ENCODE measurements at places on chromosomes 4 and X.

DNA sequence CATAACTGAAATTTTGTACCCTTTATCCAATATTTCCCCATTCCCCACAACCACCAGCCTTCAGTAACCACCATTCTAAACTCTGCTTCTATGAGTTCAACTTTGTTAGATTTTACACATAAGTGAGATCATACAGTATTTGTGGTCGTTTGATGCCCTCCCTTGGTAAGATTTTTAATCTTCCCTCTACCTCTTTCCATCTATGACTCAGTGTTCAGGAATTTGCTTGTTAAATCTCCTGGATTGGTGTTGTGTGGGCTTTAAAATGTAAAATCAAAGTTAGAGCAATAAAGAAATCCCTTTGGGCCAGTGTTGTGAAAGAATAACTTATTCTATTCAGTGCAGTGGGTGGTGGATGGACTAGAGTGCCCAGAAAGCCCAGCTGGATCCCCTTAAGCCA, 37.4 kb downstream of the SLC16A2 start:
- no peak for DNase-seq

DNA sequence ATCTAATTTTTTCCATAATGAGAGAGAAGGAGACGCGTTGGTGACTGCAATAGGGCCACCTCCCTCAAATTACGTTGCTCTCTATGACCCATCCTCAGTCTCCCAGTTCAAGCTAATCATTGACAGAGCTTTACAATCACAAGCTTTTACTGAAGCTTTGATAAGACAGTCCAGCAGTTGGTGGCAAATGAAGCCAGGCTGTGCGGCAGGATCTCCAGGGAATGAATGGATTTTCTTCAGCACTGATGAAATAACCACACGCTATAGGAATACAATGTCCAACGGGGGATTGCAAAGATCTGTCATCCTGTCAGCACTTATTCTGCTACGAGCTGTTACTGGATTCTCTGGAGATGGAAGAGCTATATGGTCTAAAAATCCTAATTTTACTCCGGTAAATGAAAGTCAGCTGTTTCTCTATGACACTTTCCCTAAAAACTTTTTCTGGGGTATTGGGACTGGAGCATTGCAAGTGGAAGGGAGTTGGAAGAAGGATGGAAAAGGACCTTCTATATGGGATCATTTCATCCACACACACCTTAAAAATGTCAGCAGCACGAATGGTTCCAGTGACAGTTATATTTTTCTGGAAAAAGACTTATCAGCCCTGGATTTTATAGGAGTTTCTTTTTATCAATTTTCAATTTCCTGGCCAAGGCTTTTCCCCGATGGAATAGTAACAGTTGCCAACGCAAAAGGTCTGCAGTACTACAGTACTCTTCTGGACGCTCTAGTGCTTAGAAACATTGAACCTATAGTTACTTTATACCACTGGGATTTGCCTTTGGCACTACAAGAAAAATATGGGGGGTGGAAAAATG, at the start of gene KLB:
Gene KLB, plus strand, starts transcription at position 168 of the 821 bp plus-strand sequence. Its CDS starts 20 bp downstream, at position 188.
- peak; percentile 33 for DNase-seq

DNA sequence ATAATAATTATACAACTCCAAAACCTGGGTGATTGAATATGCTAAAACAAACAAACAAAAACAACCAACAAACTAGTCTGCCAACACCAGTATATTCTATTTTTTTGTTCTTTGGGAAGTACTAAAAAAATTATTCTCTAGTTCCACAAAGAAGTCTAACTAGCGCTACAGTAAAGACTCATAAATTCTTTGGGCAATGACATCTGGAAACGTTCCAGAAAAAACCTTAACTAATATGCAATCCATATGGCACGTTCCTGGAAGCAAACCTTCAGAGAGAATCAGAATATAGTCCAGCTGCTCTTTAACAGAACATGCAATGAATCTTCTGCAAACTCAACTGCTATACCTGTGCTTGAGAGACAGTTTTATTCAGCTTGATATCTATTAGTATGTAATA, 500.1 kb downstream of the TRAM1L1 start:
- peak; percentile 45 for DNase-seq

GRCh38 chr4:137812258-137812657, 280.0 kb upstream of the PCDH18 start:
- DNase-seq: no peak

- DNase-seq: no peak
Observed at GRCh38 chr4:166077782-166078181, 204.7 kb downstream of the TLL1 start.

DNA sequence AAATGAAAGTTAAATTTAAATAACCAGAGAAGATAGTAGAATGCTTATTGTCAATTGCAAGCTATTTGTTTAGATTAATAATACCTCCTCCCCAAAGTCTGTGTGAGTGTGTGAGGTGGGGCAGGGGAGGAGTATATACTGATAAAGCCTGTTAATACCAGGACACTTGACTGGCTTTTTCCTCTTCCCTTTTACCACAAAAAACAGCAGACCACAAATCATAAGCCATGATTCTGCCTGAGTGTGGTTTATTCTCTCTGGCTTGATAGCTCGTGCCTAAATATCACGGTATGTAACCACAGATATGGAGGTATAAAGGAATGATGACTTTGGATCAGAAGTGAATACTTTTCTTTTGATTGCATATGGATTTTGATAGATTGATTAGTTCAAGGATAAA, 21.9 kb upstream of the SCRG1 start:
- DNase-seq: no peak

GRCh38 chrX:37817579-37817978, 29.8 kb downstream of the DYNLT3 start:
- DNase-seq: no peak
